ENCODE measurements at places on chromosomes 11 and 22. TPM values are rescaled to one million over a fixed set of nuclear protein-coding genes. Genes with fewer than 3 reads are reported as not detected.

VSIG10L2 gene
- not detected for polyA plus RNA-seq

F2 gene
- polyA plus RNA-seq: not detected

SLC22A12 gene
- polyA plus RNA-seq: not detected

FGF4 gene
- polyA plus RNA-seq: not detected

SAA1 gene
- not detected for polyA plus RNA-seq

CHRDL2 gene
- polyA plus RNA-seq: not detected

- DNase-seq: no peak
Measured at GRCh38 chr11:110027627-110028371, 65.4 kb upstream of the ZC3H12C start.

DNA sequence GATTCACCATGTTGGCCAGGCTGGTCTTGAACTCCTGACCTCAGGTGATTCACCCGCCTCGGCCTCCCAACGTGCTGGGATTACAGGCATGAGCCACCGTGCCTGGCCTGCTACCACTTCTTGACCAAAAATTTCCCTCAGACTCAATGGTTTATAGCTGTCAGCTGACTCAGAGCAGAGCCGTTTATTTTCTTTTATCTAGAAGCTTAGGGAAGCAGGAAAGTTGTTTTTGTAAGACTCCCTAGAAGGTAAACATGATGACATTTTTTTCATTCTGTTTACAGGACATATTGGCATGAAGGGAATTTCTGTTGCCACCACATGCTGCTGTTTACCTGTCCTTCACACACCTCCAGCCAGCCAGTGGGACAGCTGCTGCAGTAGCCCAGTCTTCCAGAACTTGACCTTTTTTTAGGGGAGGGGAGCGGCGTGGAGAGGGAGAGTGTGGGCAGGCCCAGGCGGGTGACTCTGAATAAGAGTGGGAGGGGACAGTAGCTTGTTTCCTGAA, 56.1 kb upstream of the PTPRJ start:
- DNase-seq: no peak

- peak; percentile 93 for DNase-seq
Measured at GRCh38 chr11:35313066-35313759, 106.1 kb downstream of the SLC1A2 start.

- no peak for DNase-seq
Measured at GRCh38 chr22:38699143-38699542, 1.6 kb downstream of the JOSD1 start.

GRCh38 chr11:13348305-13348704, 70.7 kb downstream of the BMAL1 start:
- DNase-seq: no peak

GRCh38 chr22:28507896-28508295, 171.7 kb downstream of the TTC28 start:
- no peak for DNase-seq

DNA sequence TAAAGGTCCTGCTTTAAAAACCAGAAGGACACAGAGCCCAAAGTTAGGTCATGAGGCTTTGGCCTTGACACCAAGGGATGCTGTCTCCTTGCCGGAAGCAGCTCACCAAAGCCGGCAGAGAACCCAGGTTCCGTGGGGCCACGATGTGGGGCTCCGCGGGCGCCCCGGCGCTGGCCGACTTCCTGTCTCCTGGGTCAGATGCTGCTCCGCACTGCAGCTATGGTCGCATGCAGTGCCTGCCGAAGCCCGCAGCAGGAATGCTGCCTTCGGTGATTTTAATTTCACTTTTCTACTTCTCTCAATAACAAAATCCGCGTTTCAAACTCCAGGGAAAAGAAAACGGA, 454 bp upstream of the OTUB1 start:
- peak; percentile 43 for DNase-seq

GRCh38 chr22:24007253-24008021, 2.2 kb upstream of the GSTT4 start:
- no peak for DNase-seq

GRCh38 chr22:45000330-45000729, 9.5 kb downstream of the PHF21B start:
- DNase-seq: no peak

GRCh38 chr11:80849253-80849652, 1408.4 kb upstream of the TENM4 start:
- DNase-seq: no peak

DNA sequence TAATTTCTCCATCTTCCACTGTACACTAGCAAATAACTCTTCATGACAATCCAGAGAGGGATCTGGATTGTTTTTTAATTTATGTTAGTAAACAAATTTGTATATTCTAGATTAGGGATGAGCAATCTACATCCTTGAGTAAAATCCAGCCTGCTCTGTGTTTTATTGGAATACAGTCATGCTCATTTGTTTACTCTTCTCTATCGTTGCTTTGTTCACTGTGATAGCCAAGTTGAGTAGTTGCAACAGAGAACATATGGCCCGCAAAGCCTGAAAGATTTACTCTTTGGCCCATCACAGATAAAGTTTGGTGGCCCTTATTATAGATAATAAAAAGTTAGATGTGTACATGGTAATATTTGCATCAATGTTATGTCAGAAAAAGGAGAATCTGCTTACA, 6.2 kb upstream of the BLID start:
- no peak for DNase-seq

- DNase-seq: peak; percentile 15
Measured at GRCh38 chr11:1017269-1018005, 19.1 kb downstream of the MUC6 start.

DNA sequence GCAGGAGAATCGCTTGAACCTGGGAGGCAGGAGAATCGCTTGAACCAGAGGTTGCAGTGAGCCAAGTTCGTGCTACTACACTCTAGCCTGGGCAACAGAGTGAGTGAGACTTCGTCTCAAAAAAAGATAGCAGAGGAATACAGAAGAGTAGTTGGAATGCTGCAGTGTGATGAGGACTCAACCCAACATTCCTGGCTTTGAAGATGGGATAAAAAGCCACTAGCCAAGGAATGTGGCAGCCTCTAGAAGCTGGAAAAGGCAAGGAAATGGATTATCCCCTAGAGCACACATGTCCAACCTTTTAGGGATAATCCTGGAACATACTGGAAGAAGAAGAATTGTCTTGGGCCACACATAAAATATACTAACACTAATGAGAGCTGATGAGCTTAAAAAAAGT, 13.9 kb downstream of the SLC25A17 start:
- DNase-seq: no peak

- no peak for DNase-seq
Measured at GRCh38 chr11:78796956-78797355, 222.3 kb upstream of the NARS2 start.

- DNase-seq: no peak
Measured at GRCh38 chr11:74288161-74288560, 23.3 kb downstream of the P4HA3 start.

- DNase-seq: no peak
Measured at GRCh38 chr11:67248653-67249052, 17.6 kb upstream of the GRK2 start.

DNA sequence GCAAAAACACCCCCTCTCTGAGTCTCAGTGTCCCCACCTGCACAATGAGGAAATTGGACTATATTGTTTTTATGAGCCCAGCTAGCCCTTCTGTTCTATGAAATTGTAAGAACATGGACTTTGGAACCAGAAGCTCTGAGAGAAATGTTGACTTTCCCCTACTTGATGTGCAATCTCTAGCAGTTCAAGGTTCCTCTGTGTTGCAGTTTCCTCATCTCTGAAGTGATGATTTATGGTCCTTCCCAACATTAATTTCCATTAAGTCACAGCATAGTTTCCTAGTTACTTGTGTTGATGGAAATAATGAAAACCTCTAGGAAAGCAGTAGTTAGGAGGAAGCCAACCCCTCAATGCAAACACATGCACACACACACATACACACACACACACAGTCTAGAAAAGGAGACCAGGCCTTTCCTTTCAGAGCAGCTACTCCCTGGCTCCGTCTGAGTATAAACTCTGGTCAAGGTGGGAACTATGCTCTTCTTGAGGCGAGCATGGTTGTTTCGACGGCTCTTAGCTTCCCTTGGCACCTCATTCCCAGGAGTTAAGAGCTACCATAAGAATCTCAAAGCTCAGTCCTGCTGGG, 518.4 kb downstream of the SOX6 start:
- no peak for DNase-seq

DNA sequence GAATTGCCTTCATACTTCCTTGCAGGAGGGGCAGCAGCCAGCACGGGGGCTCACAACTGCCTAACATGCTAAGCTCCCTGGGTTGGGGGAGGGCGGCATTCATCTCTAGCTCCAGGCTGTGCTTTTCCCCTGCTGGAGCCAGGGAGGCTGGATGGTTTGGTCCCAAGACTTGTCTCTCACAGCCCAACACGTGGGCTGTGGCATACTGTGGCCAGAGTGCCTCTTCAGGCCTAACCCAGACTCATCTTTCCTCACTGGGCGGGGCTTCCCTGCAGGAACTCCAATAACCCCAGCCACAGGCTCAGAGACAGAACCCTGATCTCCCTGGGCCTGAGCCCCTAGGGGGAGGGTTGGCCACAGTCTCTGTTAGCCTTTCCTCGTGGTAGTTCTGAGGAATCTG, 121.9 kb upstream of the PLET1 start:
- no peak for DNase-seq
